T-helper 17 cell (primary cell): ENCODE measurements at places on chromosomes 16 and 17. TPM values are rescaled to one million over a fixed set of nuclear protein-coding genes. Genes with fewer than 3 reads are reported as not detected.

- no peak for DNase-seq
- no peak overlapping the region for H3K27ac ChIP-seq
- no peak overlapping the region for H3K4me3 ChIP-seq
- no peaks in the 10 kb centered on the region for H3K36me3 ChIP-seq
- peaks cover 38% of the 10 kb centered on the region for H3K27me3 ChIP-seq
- peaks cover 3% of the 10 kb centered on the region for H3K4me1 ChIP-seq
These were observed 20.5 kb upstream of the DHX8 start for GRCh38 chr17:43463241-43463640.

- peak overlapping the region; percentile 9 for H3K27ac ChIP-seq
- H3K27me3 ChIP-seq = no peaks in the 10 kb centered on the region
These were observed 98.3 kb downstream of the CMIP start for GRCh38 chr16:81542609-81543570.

DNA sequence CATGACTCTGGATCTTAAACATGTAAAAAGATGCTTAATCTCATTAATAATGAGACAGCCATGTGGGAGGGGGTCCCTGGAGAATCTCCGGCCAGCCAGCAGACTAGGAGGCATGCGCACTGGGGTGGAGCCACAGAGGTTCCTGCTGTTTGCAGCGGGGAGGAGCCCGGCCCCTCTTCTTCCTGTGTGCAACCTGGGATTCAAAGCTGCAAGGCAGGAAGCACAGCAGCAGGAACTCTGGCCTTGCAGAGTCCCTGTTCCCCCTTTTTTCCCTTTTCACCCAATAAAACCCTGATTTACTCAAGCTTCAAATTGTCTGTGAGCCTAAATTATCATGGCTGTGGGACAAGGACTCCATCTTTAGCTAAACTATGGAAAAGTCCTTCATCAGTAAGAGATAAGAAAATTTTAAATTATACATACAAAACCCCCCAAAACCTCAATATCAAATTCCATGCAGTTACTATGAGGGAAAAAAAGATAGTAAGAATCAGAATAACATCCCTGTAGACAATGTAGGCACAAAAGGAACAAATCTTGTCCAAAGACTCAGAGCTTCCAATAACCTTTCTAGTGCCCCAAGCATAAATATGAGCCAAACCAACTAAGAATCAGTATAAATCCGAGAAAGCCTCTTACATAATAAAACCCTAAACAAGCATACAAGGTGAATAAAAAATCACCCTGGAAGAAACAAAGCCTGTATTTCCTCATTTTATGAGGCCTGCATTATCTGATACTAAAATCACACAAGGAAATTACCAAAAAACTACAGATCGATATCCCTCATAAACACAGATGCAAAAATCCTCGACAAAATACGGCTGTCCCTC is 12.1 kb downstream of the CFDP1 start:
- no peak for DNase-seq
- H3K4me1 ChIP-seq = peaks cover 18% of the 10 kb centered on the region
- no peaks in the 10 kb centered on the region for H3K27me3 ChIP-seq
- peak overlapping the region; percentile 55 for H3K4me3 ChIP-seq
- H3K36me3 ChIP-seq = no peaks in the 10 kb centered on the region
- H3K27ac ChIP-seq = peak overlapping the region; percentile 81

- no peak overlapping the region for H3K27ac ChIP-seq
- peaks cover 2% of the 10 kb centered on the region for H3K4me1 ChIP-seq
- no peak for DNase-seq
- no peaks in the 10 kb centered on the region for H3K36me3 ChIP-seq
- no peak overlapping the region for H3K4me3 ChIP-seq
These were observed 82.9 kb upstream of the RCVRN start for GRCh38 chr17:9987779-9988585.

- no peak for DNase-seq
- peaks cover 38% of the 10 kb centered on the region for H3K4me1 ChIP-seq
- no peak overlapping the region for H3K4me3 ChIP-seq
- no peaks in the 10 kb centered on the region for H3K27me3 ChIP-seq
These were observed 190.2 kb downstream of the PRKCA start for GRCh38 chr17:66492561-66493005.

DNA sequence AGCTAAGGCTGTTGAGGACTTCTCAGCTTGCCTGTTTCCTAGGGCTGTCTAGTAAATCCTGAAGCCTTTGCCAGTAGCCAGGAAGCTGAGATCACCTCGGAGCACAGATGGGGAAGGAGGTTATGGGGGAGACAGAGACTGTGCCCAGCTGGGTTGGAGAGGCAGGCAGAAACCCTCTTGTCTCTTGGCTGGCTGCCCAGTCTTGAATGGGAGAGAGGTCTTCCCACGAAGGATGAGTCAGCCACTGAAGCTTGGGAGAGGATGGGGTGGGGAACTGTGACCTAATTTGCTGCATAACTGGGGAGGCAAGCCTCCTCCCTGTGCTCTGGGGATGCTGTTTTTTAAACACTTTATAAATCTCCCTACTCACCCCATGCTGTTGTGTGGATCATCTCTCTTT is 69.8 kb downstream of the SHISA9 start:
- H3K4me3 ChIP-seq = no peak overlapping the region
- H3K4me1 ChIP-seq = no peaks in the 10 kb centered on the region
- H3K27ac ChIP-seq = no peak overlapping the region

- H3K27me3 ChIP-seq = no peaks in the 10 kb centered on the region
- peaks cover 8% of the 10 kb centered on the region for H3K36me3 ChIP-seq
- DNase-seq = no peak
- peak overlapping the region; percentile 68 for H3K27ac ChIP-seq
- H3K4me3 ChIP-seq = peak overlapping the region; percentile 69
These were observed 24.4 kb downstream of the SNN start for GRCh38 chr16:11692651-11693050.

DNA sequence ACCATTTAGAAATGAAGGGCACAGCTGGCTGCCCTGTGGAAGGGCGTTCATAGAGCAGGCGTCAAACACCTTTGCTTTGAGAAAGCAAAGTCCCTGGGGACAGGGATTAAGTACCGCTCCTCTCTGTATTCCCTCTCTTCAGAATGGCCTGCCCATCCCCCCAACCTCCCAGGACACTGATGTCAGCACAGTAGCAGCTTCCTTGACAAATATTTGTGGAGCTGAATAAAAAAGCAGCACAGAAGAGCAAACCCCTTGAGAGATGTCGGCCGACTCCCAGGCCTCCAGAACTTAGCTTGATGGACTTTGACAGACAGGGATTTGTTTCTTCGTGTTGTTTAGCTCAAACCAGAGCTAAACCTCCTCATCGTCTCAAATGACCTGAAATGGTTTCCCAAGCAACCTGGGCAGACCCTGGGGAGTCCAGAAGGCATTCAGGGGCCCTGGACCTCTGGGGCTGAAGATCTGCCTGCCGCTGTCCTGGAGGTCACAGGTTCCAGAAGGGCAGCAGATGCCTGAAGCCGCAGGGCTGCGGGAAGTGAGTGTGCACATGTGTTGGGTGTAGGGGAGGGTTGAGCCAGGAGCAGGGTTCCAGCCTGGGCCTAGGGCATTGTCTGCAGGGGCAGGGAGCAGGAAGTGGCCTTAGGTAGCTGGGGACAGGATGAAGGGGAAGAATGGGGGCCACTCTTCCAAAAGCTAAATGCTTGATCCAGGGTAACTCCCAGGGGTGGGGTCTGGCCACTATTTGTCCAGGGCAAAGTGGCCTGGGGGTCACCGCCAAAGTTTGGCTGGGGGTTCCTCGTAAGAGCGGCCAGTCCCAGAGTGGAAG is 42.3 kb upstream of the NKD1 start:
- H3K36me3 ChIP-seq = peaks cover 2% of the 10 kb centered on the region
- no peak for DNase-seq
- no peak overlapping the region for H3K27ac ChIP-seq

GRCh38 chr17:81735264-81736102 is 23.4 kb downstream of the SLC25A10 start:
- peak overlapping the region; percentile 72 for H3K4me3 ChIP-seq
- no peak for DNase-seq
- H3K27ac ChIP-seq = peak overlapping the region; percentile 57
- no peaks in the 10 kb centered on the region for H3K36me3 ChIP-seq
- peaks cover 9% of the 10 kb centered on the region for H3K4me1 ChIP-seq
- peaks cover 46% of the 10 kb centered on the region for H3K27me3 ChIP-seq

DNA sequence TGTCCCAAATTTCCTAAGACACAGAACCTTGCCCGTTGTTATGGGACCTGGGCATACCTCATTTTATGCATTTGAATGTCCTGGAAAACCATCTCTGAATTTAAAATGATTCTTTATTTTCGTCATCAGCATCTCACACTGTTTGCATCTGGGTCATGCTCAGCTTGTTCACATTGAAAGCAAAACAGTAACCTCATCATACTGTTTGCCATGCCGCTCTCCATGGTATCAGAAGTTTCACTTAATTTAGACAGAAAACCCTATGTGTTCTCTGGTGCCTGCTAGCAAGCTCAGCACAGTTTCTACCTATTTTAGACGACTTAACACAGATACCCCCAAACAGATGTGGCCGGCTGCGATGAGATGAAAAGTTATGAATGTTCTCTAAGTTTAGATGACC is 292.1 kb downstream of the SNX29 start:
- H3K4me3 ChIP-seq = no peak overlapping the region
- peaks cover 8% of the 10 kb centered on the region for H3K36me3 ChIP-seq
- H3K27ac ChIP-seq = no peak overlapping the region
- no peaks in the 10 kb centered on the region for H3K27me3 ChIP-seq
- no peak for DNase-seq
- peaks cover 7% of the 10 kb centered on the region for H3K4me1 ChIP-seq

DNA sequence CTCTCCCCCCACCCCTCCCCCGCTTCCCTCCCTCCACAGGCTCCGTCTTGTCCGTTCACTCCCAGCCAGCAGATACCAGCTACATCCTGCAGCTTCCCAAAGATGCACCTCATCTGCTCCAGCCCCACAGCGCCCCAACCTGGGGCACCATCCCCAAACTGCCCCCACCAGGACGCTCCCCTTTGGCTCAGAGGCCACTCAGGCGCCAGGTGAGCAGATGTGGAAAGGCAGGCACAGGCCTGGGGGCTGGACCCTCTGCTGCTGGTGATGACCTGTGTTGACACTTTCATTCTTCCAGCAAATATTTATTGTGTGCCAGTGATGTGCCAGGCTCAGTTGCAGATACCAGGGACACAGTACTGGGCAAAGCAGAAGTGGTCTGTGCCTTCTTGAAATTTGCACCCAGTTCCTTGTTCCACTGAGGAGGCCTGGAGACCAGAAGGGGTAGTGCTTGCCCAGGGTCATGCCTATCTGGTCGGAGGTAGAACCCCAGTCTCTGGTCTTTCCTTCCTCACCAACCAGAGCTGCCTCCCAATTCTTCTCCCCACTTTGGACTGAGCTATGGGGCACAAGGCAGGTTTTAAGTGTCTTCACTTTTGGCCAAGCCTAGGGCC is 10.3 kb upstream of the ABCC3 start:
- no peak for DNase-seq
- H3K4me1 ChIP-seq = peaks cover 3% of the 10 kb centered on the region
- H3K27me3 ChIP-seq = peaks cover 58% of the 10 kb centered on the region
- H3K36me3 ChIP-seq = peaks cover 3% of the 10 kb centered on the region
- H3K4me3 ChIP-seq = no peak overlapping the region

DNA sequence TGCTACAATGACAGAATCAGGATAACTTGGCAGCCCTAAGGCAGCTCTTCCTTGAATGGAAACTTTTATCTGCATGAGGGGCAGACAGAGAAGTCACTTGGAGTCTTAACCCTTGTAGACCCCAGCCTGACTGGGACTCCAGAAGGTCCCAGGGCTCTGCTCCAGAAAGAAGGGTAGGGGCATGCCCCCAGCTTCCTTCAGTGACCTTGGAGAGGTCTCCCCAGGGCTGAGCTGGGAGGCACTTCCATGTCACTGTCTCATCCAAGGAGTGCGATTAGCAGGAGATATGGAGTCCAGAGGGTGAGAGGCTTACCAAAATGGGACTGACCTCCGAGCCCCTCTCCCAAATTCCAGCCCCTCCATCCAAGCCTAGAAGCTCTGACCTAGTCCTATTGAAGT is 3.4 kb upstream of the NLRC5 start:
- DNase-seq = no peak
- H3K4me3 ChIP-seq = no peak overlapping the region
- H3K4me1 ChIP-seq = peaks cover 59% of the 10 kb centered on the region
- H3K36me3 ChIP-seq = peaks cover 6% of the 10 kb centered on the region
- H3K27me3 ChIP-seq = no peaks in the 10 kb centered on the region
- peak overlapping the region; percentile 98 for H3K27ac ChIP-seq

DNA sequence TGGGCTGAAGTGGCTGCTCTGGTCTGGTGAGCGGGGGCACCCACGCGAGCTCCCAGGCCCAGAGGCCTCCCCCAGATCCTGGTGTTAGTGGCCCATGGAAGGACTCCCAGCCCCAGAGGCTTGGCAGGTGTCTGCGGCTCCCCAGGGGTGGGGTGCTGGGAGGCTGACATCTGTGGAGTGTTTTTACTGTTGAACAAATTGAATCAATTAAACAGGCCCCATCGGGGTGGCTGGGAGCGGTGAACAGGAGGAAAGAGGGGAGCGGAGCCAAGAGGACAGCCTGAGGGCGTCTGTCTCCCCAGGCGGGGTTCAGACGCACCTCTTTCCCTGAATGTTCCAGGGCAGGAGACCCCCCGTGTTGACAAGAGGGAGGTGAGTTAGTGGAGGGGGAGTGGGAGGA is 29.9 kb downstream of the ACTG1 start:
- no peak for DNase-seq
- H3K36me3 ChIP-seq = no peaks in the 10 kb centered on the region
- peak overlapping the region; percentile 80 for H3K4me3 ChIP-seq

DNA sequence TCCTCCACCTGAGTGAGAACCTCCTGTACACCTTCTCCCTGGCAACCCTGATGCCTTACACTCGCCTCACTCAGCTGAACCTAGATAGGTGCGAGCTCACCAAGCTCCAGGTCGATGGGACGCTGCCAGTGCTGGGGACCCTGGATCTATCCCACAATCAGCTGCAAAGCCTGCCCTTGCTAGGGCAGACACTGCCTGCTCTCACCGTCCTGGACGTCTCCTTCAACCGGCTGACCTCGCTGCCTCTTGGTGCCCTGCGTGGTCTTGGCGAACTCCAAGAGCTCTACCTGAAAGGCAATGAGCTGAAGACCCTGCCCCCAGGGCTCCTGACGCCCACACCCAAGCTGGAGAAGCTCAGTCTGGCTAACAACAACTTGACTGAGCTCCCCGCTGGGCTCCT is 679 bp downstream of the GP1BA start:
- no peak overlapping the region for H3K27ac ChIP-seq
- peaks cover 27% of the 10 kb centered on the region for H3K4me1 ChIP-seq
- no peaks in the 10 kb centered on the region for H3K27me3 ChIP-seq
- H3K36me3 ChIP-seq = peaks cover 9% of the 10 kb centered on the region

GRCh38 chr16:84165746-84166145 is 20.6 kb downstream of the DNAAF1 start:
- peaks cover 45% of the 10 kb centered on the region for H3K27me3 ChIP-seq
- DNase-seq = no peak
- no peak overlapping the region for H3K4me3 ChIP-seq
- peaks cover 2% of the 10 kb centered on the region for H3K4me1 ChIP-seq

Gene CDRT15L2
- total RNA-seq = not detected

Gene FLII
- 276 TPM for total RNA-seq

Gene MT1H
- total RNA-seq = not detected

Gene TOM1L1
- total RNA-seq = 0.42 TPM

Gene OR1A1
- not detected for total RNA-seq

Gene SALL1
- not detected for total RNA-seq

Gene KRTAP16-1
- 0.34 TPM for total RNA-seq

Gene IGF2BP1
- not detected for total RNA-seq
